Stimulated activated CD4-positive, alpha-beta T cell treated with anti-CD3 and anti-CD28 coated beads, TNF-alpha, amount 100 ng/mL, for 48 hours (primary cell): ENCODE measurements at places on chromosomes 16 and 17.
A peak's percentile ranks its signal among the peaks of the same experiment; 100 is the strongest.

GRCh38 chr16:79067600-79067999, 532.9 kb downstream of the MAF start:
- no peak for DNase-seq

- no peak for DNase-seq
Observed at GRCh38 chr16:23499801-23500200, 10.5 kb downstream of the GGA2 start.

GRCh38 chr17:58679263-58680037, 12.4 kb downstream of the TEX14 start:
- no peak for DNase-seq

DNA sequence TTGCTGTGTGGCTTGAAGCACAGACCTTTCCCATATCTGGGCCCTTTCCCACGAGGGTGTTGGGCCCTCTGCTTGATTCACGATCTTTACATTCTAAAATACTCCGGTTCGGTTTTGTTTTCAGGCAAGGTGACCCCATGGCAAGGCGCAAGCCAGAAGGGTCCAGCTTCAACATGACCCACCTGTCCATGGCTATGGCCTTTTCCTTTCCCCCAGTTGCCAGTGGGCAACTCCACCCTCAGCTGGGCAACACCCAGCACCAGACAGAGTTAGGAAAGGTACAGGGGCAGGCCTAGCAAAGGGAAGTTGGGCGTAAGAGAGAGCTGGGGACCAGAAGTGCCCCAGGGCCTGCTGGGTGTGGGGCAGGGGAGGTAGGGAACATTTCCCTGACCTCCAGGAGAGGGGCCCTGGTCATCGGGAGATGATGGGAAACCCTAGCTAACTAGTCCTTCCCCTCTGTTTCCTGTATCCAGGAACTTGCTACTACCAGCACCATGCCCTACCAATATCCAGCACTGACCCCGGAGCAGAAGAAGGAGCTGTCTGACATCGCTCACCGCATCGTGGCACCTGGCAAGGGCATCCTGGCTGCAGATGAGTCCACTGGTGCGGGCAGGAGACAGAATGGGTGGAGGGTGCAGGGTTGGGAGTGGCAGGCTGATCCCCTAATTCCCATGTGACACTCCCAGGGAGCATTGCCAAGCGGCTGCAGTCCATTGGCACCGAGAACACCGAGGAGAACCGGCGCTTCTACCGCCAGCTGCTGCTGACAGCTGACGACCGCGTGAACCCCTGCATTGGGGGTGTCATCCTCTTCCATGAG, 1.4 kb downstream of the ALDOA start:
- no peak for DNase-seq

DNA sequence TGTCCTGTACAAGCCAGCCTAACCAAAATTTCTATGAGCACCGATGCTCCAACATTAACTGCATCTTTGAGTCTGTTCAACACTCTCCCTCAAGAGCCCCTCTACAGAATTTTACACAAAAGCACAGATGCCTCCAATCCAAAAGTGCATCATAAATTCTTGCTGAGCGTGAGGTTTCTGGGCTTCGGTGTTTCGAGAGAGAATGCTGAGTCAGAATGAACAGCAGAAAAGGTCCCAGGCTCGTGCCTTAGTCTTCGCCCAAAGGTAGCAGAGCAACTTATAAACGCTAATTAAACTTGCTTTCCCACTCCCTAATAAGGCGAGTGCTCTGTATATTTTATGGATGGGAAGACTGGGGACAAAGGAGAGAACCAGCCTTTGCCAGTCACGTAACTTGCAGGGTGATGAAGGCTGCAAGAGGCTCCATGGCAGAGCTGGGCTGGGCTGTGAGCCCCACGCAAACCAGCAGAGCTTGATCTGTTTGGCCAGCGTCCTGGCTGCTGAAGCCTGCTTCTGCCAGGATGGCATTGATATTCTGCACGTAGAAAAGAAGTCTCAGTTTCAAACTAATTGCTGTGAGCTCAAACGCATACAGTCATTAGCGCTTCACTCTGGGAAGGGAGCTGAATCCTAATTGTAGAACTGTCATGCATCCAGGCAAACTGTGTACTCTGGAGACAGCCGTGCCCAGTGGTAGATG, 138.5 kb downstream of the DNAH9 start:
- no peak for DNase-seq

- DNase-seq: no peak
Observed at GRCh38 chr16:13305019-13305755, 403.8 kb downstream of the SHISA9 start.

GRCh38 chr17:78937561-78937960, 12.4 kb upstream of the TIMP2 start:
- DNase-seq: no peak

DNA sequence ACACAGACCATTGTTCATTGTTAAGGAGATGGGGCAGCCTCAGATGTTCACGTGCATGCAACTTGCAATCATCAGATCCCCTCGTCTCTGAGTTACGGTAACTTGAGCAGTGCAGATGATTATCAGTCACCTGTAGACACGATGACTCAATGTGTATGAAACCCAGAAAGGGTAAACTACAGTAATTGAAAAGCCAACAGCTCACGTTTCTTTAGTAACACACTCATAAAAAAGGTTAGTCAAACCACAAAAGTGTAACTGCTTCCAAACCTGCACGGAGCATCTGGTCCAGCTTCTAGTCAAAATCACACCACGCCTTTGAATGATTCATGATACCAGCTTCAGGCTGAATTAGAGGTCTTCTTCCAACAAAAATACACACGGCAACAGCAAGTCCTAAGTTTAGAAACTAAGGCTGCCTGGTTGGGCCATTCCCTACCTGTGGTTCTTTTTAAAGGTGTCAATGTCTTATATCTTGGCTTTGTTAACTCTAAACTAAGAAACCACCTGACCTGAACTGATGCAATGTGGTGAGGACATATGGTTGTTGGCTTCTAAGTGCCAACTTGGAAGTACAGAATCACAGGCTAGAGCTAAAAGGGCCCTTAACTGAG, 32.3 kb downstream of the GRB7 start:
- peak; percentile 66 for DNase-seq

DNA sequence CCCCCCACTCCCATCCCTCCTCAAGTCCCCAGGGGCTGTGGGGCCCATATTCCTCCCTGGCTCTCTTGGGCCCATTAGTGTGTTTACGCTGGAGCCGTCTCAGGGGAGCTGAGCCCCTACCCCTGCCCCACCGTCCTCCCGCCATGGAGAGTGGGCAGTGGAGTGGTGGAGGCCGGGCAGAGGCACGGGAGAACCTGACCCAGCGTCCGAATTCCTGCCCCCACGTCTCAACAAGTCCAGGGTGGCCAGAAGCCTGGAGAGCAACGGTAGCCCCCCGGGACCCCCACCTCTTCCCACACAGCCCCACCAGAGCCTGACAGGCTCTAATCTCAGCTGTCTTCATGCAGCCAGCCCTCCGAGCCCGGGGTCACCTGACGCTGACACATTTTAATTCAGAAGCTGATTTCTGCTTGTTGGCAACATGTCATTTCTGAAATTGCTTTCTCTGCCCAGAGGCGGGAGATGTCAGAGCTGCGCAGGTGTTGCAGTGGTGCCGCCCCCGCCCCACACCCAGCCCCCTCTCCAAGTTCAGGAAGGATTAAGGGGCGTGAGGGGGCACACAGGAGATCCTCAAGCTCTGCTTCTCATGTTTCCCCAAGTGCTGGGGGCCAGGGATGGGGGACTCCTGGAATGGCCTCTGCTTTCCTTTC, 32.6 kb downstream of the WNT9B start:
- DNase-seq: no peak

- DNase-seq: no peak
Observed at GRCh38 chr17:55693254-55694216, 29.1 kb downstream of the TMEM100 start.
